ENCODE measurements at places on chromosomes 16 and 17.

DNA sequence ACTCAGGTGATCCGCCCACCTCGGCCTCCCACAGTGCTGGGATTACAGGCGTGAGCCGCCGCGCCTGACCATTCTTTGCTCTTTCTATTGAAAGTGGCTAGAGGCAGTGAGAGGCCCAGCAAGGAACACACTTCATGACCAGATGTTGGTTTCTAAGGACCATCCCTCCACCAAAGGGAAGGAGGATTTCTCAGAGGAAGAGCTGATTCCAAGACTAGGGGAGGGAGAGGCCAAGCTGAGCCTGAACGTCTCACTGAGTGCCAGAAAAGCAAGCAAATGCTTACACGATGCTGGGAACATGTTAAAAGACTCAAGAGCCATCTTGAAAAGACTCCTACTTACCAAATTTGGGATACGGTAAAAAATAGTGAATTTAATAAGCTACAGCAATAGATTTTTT is 79.2 kb downstream of the MRM3 start:
- no peak for DNase-seq

GRCh38 chr17:75848523-75849278 is 4.5 kb upstream of the UNC13D start:
- no peak for DNase-seq

GRCh38 chr16:85720302-85720637 is 30.6 kb downstream of the C16orf74 start:
- DNase-seq: no peak

DNA sequence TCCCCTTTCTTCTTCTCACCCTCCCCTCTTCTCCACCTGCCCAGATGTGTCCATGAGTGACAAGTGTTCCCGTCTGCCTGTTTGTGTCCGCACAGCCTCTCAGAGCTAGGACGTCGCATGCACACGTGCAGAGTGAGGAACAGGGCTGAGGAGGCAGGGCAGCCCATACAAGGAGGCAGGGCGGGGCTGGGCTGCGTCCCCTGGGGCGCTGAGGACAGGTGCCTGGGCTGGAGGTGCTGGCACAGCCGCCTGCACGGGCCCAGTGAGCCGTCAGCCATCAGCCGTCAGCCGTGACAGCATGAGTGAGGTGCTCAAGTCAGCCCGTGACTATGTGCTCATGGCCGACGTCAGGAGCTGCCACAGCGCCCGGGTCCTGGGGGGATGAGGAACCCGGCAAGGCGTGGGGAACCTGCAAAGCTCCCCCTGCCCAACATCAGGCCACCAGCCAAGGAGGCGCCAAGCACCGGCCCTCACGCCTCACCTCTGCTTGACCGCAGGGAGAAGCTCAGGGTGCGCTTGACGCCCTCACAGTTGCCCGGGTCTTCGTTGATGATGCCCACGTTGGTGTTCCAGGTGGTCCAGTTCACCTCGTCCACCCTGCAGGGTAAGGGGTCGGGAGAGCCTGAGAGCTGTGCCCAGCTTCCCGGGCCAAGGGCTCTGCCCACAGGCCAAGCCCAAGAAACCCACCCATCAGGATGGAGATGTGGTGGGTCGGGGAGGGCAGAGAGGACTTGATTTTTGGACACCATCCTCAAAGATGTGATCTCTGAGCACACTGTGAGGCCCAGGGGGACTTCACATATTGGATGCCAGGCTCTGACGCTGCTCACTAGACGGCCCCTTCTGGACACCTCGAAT is 13.7 kb upstream of the TRPV3 start:
- no peak for DNase-seq

- no peak for DNase-seq
Measured at GRCh38 chr16:31476303-31477219, 4.6 kb downstream of the TGFB1I1 start.

DNA sequence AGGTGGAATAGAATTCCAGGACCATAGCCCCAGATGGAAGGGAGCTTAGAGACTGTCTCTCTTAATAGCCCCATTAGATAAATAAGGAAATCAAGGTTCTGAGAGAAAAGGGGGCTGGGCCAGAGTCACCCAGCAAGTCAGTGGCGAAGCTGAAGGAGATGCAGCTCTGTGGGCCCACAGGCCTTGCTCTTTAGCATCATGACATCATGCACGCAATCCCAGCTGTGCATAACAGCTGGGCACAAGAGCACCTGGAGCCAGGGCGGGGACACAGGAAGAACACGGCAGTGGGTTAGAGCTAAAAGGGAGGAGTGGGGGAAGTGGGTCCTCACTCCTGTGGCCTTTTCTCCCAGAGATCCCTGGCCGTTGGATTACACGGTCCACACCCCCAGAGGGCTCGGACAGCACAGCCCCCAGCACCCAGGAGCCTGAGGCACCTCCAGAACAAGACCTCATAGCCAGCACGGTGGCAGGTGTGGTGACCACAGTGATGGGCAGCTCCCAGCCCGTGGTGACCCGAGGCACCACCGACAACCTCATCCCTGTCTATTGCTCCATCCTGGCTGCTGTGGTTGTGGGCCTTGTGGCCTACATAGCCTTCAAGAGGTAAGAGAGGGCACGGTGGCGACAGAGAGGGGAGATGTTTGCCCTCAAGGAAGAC is 15.1 kb downstream of the NGFR start:
- no peak for DNase-seq

DNA sequence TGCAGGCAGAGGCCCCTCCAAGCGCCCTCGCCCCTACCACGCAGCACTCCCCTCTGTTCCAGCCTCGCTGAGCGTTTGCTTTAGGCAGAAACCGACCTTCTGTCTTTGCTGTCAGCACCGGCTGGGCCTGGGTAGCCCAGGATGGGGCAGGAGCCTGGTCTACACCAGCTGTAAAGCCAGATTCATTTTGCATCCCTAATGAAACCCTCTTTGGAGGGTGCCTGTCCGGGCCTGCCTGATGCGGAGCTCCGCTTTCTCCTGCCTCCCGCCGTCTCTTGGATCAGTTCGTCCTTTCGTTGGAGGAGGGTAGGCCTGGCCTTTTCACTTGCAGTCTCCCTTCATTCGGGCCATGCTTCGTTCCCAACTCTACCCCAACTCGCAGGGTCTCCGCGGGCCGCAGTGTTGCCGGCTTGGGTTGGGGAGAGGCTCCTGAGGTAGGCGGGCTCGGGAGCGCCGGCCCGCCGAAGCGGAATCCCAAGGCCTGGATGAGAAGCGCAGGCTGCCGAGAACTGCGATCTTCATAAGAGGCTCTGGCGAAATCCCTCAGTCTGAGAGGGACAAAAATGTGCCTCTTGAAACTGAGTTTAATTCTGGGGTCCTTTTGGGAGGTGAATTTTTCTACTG is 4.8 kb upstream of the HOXB8 start:
- no peak for DNase-seq

DNA sequence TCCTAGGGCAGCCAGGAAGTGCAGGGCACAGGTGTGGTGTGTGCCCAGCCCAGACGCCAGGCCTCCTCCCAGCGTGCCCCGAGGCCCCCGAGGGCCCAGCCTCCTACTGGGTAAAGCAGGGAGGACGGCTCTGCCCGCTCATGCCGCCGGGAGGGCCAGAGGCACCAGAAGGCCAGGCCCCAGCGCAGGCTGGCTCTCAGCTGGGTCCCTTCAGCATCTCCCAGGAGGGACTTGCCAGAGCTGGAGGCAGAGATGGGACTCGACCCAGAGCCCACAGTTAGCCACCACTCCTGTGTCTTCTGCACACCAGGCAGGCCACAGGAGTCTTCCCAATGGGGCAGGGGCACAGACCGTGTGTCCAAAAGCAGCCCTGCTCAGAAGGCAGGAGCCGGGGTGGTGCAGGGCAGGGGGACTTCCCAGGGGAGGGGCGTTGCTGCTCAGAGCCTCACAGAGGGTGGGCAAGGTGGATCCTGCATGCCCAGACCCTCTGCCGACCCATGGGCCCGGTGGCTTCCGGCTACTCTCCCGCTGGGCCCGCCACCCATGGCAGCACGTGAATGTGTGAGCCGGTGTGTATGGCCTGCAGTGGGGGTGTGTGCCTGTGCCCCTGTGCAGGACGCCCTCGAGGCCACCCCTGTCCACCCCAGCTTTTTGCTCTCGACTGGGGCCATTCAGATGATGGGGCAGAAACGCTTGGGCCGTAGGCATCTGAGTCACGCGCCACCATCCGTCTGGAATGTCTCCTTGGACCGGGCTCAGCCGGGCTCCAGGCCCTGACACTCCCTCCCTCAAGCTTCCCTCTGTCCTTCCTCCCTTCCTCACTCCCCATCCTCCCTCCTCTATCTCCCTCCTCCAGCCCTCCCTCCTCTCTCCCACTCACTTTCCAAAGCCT is 5.7 kb upstream of the ZNF469 start:
- no peak for DNase-seq

DNA sequence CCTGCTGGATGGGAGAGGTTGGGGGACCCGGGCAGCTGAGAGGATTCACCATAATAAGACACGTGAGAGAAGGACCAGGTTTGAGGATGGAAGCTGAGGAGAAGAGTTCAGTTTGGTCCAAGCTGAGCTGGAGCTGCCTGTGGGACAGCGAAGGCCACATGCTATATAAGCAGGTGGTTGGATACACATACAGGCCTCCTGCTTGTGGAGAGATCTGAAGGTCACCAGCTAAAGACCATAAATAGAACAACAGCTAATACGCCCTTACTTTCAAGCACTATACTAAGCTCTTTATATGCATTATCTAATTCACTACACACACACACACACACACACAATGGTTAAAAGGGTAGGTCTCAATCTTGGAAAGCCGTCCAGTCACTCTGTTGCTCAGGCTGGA is 32.1 kb downstream of the DUSP14 start:
- no peak for DNase-seq

GRCh38 chr17:55198690-55199370 is 65.9 kb upstream of the HLF start:
- no peak for DNase-seq

DNA sequence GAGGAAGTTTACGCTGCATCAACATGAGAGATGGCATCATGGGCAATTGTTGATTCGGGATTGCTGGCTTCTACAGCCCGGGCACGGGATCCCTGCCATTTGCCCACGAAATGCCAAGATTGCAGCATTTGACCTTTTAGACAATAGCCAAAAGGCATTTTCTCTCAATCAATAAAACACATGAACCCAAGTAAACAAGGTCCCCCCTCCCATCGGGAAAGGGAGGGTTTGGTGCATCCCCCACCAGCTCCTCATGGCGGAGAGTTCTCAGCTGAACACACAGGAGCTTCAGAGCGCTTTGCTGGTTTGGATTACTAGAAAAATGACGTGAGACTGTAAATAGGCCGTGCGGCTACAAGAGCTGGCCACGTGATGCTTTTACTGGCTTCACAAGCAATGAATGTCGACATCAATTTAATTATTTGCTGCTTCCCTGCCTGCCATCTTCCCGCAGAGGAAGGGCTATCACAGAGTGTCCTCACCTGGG is 147.6 kb downstream of the C16orf95 start:
- no peak for DNase-seq

DNA sequence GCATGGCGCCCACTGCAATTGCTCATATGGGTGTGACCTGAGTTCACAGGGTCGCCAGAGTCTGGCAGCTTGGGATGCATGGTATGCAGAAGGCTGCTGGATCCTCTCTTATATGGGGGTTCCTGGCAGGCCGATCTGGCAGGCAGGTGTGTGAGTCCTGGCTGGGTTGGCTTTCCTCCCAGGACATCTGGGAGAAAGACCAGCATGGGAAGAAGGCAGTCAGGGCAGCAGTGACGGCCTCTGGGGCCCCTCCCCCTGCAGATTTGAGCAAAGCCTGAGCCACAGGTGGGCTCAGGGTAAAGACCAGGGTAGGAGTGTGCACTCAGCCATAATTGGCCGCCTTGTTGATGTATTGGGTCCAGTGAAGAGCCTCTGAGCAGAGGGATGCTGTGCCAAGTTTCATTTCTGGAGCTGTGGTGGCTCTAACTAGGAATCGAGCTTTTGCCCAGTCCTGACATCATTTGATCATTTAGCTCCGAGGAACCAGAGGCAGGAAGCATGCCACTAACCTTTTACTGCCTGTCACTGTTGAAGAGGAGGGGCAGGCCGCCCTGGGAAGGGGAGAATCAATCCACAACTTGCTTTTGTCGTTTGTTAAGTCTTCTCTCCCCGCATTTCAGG is 174.3 kb downstream of the CCDC182 start:
- no peak for DNase-seq

DNA sequence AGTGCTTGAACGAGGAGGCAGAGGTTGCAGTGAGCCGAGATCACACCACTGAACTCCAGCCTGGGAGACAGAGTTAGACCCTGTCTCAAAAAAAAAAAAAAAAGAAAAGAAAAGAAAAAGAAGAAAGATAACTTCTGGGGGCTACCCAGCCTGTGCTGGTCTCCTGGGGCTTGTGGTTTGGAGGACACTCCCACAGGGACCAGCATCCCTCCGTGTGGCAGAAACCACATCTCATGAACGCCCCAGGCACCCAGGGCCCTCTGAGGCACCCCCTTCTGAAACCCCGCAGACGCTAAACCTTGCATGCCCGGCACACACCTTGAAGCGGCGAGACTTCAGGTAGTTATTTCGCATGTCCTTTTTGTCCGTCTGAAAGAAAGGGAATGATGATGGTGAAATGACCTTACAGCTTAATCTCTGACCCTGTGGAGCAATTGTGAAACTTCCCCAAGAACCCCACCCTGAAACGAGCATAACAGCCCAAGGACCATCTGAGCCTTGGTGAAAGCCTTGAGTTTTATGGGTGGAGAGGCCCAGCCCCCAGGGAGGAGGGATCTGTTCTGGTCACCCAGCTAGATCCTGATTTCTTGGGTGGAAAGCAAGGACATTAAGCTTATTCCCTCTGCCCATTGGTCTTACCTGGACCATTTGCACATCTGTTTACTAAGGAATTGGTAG is 55.0 kb downstream of the CNGB1 start:
- no peak for DNase-seq

- DNase-seq: peak; percentile 75
Measured at GRCh38 chr17:45218895-45219661, 2.6 kb upstream of the FMNL1 start.

- DNase-seq: peak; percentile 55
Measured at GRCh38 chr17:17236295-17237025, 508 bp downstream of the FLCN start.

DNA sequence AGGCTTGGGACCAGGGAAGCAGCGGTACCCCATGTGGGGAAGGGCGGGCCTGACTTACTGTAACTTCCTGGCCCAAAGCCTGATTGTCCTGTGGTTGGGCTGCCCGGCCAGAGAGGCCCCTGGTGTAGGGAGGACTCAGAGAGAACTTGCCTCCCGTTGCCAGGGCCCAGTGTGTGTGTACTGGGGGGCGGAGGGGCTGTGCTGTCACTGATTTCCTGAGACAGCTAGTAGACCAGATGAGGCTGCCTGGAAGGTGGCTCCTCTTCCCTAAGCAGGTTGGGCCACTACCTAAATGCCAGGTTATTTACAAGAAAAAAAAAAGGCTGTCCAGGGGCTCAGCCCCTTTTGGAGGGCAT is 16.7 kb downstream of the SOCS3 start:
- DNase-seq: no peak

DNA sequence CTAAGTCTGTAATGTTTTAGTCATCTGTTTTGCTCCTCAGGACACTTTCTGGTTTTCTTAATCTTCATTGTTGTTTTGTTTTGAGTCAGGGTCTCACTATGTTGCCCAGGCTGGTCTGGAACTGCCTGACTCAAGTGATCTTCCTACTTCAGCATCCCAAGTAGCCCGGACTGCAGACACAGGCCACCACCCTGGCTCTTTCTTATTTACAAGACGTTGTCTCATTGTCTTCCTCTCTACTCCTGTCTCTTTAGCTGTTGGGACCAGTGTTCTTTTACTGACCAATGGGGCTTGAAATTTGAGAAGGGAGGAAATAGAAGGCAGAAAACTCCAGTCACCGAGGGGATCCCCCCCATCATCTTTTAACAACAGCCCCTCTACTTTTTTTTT is 1.2 kb downstream of the SCPEP1 start:
- no peak for DNase-seq

GRCh38 chr16:87086156-87086555 is 231.0 kb downstream of the C16orf95 start:
- no peak for DNase-seq
